GM23338 (cell line): ENCODE measurements at places on chromosomes 5 and 9.

GRCh38 chr5:153618867-153619266 lies 128.4 kb downstream of the GRIA1 start:
- DNase-seq = no peak

DNA sequence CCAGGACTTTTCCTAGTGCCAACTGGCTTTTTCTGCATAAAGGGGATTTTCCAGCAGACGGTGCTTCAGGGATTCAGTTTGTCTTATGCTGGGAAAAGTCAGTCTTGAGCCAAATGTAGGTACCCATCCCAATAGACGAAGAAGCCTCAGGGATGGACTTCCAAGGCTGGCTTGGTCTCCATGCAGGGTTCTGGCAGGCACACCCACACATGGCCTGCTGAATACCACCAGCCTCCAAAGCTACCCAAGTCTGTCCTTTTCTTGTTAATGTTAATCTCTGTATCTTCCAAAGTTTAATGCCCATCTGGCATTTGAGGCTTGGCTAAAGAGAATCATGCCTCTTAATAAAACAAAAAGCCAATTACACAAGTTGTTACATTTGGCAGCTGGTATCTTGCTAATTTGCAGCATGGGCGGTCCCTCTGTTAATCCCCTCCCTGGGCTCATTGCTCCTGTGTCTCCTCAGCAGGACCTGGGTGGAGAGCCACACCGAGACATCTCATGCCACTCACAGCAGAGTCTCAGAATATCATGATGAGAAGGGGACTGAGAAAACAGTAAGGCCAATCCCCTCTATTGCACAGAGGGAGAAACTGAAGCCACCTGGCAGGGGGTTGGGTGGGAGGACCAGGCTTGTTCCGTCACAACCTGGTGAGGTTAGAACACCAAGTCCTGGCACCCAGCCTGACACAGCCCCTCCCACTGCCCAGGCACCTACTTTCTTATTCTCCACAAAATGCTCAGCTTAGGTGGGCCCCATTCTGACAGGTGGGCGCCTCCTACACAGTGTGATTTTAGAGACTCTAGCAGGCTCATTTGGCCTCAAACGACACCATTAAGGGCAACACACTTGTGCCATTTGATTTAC lies 243.2 kb downstream of the FSTL4 start:
- DNase-seq = no peak

DNA sequence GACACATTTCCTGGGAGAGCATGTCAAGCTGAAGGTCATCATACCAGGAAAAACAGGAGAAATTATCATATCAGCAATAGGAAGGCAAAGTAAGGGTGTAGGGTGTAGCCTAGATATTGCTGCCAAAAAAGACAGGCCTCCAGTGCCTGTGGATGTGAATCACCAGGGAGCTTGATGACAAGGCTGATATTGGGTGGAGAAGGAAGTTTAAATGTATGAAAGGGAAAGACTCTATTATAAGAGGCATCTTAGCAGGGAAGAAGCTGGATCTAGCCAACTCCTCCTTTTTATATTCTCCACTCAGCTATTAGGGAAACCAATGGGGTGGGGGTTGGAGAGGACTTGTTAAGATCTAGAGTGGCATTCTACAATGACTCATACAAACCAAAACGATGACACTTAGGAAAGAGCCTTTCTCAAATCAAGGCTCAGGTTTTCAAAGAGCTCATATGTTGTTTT lies 13.4 kb upstream of the TXNDC8 start:
- DNase-seq = no peak

DNA sequence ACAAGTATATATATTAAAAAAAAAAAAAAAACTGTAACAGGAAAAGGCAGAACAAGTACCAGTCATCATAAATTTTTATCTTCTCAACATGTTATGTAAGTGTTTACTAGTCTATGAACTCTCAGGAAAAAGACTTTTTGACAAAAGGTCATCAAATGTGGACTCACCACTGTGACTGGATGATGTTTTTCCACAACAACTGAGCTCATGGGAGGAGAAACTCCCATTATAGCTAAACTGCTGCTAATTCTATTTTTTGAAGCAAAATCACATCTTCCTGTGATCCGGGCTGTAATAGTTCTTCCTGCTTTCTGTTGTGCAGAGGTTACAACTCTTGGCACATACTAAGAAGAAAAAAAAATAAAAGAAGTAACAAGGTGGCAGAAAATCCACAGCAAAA lies 39.6 kb downstream of the POC5 start:
- DNase-seq = no peak

DNA sequence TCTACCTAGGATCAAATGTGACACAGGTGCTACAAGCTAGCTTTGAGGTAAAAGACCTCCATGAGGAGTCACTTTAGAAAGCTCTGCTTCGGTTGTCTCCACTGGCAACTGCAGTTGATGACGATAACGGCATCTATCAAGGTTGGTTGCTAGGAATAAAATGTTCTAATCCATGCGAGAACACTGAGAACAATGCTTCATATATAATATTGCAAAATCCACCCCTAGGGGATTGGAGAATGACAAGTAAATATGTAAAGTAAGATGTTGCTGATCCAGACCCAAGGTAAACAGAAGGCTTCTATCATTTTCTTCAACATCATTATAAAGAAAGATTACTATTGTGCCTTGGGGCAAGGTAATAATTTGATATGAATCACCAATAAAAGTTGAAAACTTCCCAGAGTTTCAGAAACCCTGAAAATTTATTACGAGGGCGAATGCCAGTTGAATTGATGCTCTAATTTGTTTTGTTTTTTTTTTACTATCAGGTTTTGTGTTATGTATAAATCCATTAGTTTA lies 1003.4 kb downstream of the CDH18 start:
- DNase-seq = no peak

DNA sequence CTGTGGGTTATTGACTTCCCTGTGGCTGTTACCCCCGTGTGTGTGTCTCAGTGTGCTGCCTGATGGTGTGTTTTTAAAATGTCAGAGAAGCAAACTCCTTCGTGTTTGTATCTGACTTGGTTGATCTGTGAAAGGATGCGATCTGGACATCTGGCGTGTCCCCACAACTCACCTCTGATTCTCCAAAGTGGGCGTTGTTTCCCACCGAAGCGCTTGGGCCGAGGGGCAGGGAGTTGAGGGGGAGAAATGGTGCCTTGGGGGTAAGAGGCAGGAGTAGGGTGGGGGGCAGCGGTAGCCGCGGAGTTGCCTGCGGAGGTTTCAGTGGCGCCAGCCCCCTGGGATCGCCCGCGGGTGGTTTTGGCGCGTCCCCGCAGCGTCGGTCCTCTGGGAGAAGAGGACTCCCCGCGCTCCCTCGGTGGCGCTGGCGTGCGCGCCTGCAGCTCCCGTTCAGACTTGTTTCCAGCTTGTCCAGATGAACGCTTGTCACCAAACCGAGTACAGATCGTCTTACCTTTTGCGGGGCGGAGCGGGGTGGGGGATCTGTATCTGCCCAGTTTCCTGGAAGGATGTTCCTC lies 1.1 kb downstream of the MAST4 start:
- peak; percentile 53 for DNase-seq
